HFFc6 (cell line): ENCODE measurements at places on chromosomes 7 and 10. TPM values are rescaled to one million over a fixed set of nuclear protein-coding genes. Genes with fewer than 3 reads are reported as not detected.

Gene LRRC17
- 4.8 to 51.7 TPM (median 38.7 TPM) in 3 replicates for total RNA-seq

Gene GARIN1A
- total RNA-seq, result 0.77 to 1.6 TPM (median 1.4 TPM) in 3 replicates

Gene KIF11
- 16.8 to 35.3 TPM (median 30.4 TPM) in 3 replicates for total RNA-seq

Gene SPDYE1
- not detected in 3 replicates for total RNA-seq

GRCh38 chr10:94680544-94680943 is 3.0 kb upstream of the CYP2C18 start:
- DNase-seq, result no peak

Gene CXCL12
- total RNA-seq, result 114 to 189 TPM (median 120 TPM) in 3 replicates

Gene SDK1
- total RNA-seq, result not detected in 2 replicates

GRCh38 chr10:58932577-58933314 is 243.7 kb upstream of the PHYHIPL start:
- DNase-seq, result peak; percentile 50
